ENCODE measurements at places on chromosomes 6 and 20.

GRCh38 chr6:37653933-37654565 lies 43.6 kb downstream of the MDGA1 start:
- DNase-seq = peak; percentile 29

GRCh38 chr6:144559865-144560593 lies 274.9 kb downstream of the UTRN start:
- no peak for DNase-seq

- no peak for DNase-seq
Measured at GRCh38 chr6:40439026-40439800, 148.0 kb downstream of the LRFN2 start.

DNA sequence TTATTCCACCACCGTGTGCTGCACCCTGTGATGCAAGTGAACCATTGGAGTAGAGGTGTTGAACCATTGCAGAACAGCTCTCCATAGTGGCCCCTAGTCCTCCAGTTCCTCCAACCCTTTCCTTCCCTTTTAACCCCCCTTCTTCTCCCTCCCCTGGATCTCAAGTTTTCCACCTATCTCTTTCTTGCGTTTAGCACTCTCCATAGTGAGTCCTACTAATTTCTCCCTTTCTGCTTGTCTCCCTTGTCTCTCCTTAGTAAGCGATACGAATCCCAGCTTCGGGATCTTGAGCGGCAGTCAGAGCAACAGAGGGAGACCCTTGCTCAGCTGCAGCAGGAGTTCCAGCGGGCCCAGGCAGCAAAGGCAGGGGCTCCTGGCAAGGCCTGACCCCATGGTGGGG lies 1.1 kb downstream of the PFDN6 start:
- no peak for DNase-seq

DNA sequence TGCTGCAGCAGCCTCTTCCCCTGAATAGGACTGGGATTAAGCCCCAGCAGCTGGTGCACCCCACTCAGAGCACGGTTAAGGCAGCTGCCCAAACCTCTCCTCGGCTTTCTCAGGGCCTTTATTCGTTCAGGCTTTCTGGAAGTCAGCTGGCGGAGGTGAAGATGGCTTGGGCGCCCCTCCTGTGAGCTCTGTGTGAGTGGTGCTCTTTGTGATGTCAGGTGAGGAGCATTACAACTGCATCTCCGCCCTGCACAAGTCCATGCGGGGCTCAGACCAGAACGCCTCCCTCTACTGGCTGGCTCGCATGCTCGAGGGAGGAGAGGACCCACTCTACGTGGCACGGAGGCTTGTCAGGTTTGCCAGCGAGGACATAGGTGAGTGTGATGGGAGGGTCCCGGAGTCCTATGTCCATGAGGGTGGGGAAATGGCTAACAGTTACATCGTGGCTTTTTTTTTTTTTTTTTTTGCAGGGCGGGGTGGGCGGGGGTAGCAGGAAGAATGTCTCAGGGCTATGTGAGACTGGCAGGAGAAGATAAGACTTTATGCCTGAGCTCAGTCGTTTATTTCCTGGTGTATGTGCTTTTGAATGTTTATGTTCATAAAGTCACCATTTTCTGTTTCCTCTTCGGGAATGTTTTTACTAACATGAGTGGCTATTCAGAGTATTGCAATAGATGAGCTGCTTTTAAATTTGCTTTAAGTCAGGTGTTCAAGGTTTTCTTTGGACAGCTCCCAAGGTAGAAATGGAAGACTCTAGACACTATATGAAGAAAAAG lies 18.2 kb downstream of the WRNIP1 start:
- DNase-seq = no peak
